ENCODE measurements at places on chromosomes 2 and 18.

DNA sequence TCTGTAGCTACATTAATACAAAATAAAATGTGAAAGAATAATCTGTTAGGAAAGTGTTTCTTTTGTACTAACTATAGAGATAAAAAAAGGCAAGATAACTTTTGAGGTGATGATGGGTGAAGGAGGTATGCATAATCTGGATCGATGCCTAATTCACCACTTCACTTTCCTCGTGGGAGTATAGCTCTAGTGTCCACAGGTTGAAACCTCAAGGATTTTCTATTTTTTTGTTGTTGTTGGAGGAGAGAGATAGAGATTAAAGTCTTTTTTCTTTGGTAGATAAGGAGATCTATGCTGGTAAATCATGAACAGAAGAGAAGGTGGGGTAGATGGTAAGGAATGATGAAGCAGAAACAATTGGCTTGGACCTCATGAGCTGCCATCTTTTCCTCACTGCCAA is 635.3 kb upstream of the ZEB2 start:
- no peak for DNase-seq

DNA sequence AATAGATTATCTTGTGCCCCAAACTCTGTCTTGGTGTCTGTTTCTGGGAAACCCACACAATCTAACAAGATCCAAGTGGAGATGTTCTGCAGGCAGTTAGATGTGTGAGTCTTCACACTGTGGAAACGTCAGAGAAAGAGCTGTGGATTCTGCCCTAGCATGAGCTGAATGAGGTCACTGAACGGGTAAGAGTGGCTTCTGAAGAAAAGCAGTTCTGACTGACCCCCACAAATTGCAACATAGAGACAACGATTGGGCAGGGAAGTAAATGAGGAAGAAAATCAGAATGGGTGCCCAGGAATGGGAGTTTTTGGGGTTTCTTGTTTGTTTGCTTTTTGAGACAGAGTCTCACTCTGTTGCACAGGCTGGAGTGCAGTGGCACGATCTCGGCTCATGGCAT is 12.9 kb upstream of the RPL37A start:
- DNase-seq: no peak

- no peak for DNase-seq
These were observed 76.6 kb downstream of the SLC66A2 start for GRCh38 chr18:79874553-79875530.

GRCh38 chr2:235952714-235953113 is 215.5 kb downstream of the GBX2 start:
- DNase-seq: no peak

GRCh38 chr18:57942493-57942892 is 101.5 kb upstream of the NEDD4L start:
- DNase-seq: no peak

GRCh38 chr18:3425446-3425845 is 24.5 kb upstream of the TGIF1 start:
- DNase-seq: no peak

GRCh38 chr2:179248024-179248348 is 16.6 kb downstream of the SESTD1 start:
- no peak for DNase-seq

GRCh38 chr2:118246726-118247125 is 158.5 kb downstream of the INSIG2 start:
- DNase-seq: no peak

GRCh38 chr2:187782301-187782700 is 228.1 kb upstream of the TFPI start:
- DNase-seq: no peak

DNA sequence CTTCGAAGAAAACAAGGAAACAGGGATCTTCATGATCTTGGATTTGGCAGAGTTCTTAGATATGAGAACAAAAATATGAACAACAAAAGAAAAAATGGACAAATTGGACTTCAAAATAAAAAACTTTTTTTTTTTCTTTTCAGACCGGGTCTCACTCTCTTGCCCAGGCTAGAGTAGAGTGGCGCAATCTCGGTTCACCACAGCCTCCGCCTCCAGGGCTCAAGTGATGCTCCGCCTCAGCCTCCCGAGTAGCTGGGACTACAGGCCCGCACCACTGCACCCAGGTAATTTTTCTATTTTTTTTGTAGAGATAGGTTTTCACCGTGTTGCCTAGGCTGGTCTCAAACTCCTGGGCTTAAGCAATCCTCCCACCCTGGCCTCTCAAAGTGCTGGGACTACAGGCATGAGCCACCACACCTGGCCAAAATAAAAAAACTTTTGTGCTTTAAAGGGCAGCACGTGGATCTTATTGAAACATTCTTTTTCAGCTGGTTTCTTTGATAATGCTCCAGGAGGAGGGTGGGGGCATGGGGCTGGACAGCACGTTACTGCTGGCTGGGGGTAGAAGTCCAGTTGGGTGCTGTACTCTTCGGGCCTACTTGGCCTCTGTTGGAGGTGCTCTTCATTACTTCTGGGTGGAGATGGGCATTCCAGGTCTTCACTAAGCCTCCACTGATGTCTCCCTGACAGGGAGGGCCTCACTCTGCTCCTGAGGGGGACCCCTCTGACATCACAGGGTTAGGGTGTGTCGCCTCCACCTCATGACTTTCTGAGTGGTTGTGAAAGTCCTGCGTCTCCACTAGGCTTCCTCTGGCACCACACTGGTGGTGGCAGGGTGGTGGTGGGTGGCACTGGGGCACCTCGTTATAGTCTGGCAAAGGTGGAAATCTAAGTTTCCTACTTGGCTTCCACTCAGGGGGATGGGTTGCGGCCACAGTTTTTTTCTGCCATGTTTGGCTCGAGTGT is 150.5 kb upstream of the XPO1 start:
- no peak for DNase-seq

- no peak for DNase-seq
These were observed 89.2 kb upstream of the CXCR4 start for GRCh38 chr2:136207030-136207623.
